ENCODE measurements at places on chromosomes 11 and 22. TPM values are rescaled to one million over a fixed set of nuclear protein-coding genes. Genes with fewer than 3 reads are reported as not detected.

CD3E gene
- 203 TPM for total RNA-seq

ALDH3B1 gene
- 1.3 TPM for total RNA-seq

GRAMD1B gene
- 15.6 TPM for total RNA-seq

SIAE gene
- total RNA-seq, result 4.6 TPM

ATL3 gene
- 17.8 TPM for total RNA-seq

KCNJ1 gene
- total RNA-seq, result 0.19 TPM

CASP5 gene
- total RNA-seq, result 0.33 TPM

TNNT3 gene
- total RNA-seq, result 15.8 TPM
